ENCODE measurements at places on chromosomes 3 and 15.

- DNase-seq, result no peak
These were observed 173.3 kb upstream of the SNTN start for GRCh38 chr3:63478990-63479660.

DNA sequence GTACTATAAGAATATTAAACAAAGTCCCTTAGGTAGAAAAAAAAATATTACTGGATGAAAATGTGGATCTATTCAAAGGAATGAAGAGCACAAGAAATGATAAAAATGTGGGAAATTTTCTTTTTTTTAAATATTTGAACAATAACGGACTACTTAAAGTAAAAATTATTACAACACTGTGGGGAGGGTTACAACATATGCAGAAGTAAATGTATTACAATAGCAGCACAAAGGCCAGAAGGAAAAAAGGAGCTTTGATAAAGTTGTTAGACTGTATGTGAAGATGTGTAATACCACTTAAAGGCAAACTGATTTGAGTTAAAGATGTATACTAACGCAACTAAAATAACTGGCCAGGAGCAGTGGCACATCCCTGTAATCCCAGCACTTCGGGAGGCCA lies 427.1 kb downstream of the SHQ1 start:
- no peak for DNase-seq

DNA sequence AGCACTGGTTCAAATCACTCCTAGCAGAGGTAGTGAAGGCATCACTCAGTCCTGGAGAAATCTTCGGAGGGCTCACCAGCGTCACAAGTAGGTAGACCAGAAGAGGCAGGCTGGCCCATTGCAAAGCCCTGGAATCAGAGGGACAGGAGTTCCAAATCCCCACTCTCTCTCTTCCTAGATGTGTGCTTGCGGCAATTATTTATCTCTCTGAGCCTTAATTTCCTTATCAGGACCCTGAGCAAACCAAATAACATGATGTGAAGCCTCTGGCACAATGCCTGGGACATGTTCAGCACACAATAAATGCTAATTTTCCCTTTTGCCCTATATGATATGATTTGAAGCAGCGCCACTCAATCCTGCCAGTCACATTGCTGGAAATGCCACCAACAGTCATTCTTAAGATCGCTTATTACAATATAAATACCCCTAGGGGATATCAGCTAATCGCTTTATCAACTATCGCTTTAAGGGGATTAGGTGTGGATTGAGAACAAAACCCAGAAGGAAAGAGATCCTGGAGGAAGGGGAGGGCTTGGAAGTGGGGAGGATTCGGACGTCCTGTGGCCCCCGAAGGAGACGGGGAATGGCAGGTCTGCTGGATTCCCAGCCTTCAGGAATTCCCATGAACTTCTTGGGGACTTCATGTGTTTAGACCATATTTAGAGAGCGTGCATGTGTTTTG lies 59.5 kb upstream of the TSEN2 start:
- DNase-seq, result no peak

DNA sequence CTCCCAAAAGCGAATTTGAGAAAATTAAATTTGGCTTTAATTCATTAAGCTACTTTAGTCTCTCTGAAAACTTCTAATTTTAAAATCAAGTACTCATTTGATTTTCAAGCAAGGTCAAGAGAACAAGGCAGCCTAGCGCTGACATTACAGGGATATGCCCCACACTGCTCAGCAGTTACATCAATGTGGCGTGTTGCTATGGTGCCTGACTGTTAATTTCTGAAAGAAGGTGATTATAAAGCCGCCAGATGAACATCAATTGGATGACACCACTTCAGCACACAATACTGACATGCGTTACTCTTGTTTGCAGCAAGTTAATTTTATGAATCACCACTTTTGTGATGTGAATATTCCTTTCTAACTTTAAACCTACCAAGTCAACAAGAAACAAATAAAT lies 284.4 kb downstream of the FOXP1 start:
- no peak for DNase-seq

- DNase-seq, result no peak
These were observed 21.2 kb downstream of the TFG start for GRCh38 chr3:100730524-100730923.

- DNase-seq, result no peak
These were observed 4.1 kb downstream of the GAP43 start for GRCh38 chr3:115627180-115628074.

DNA sequence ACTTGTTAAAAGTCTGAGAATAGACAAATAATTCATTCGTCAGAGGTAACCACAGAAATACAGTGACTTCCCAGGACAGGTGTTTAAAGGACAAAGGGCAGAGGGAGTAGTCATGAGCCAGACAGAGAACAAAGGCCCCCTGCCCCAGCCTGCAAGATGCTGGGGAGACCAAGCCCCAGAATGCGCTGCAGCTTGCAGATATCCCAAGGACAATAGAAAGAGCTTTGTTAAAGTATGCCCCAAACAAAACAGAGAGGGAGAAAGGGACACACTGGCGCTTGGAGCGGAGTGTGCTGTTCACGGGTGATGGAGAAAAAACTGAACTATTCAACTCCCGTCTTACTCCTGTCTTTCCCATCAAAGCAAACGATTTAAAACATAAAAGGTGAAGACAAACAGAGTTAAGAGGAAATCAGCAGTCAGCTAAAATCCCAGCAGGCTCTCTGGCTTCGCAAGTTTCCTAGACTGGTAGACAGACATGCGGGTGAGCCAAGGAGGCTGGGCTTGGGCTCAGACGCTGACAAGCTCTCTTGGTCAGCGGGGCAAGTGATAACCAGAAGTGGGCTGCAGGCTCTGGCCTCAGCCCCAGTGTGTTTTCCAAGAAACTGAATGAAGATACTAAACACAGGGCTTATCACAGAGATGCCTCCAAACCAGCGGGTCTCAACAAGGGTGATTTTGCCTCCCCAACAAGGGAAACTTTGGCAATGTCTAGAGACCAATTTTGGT lies 130.1 kb downstream of the UACA start:
- no peak for DNase-seq

DNA sequence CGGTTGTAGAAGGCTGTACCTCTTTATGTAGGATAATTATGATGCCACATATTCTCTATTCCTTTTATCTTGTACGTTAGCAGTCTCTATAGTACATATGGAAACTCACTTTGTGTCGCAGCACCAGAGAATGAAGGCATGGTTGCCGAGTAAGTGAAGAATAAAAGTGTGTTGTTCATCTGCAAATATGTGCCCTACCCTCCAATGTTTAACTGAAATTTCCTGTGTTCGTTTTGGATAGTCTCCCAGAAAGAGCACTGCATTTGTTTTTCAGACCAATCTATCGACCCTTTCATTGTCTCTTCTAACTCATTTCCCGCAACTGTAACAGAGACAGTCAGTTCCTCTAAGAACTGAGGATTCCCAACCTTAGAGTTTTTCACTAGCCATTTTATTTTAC lies 592.8 kb downstream of the TUSC7 start:
- DNase-seq, result no peak

DNA sequence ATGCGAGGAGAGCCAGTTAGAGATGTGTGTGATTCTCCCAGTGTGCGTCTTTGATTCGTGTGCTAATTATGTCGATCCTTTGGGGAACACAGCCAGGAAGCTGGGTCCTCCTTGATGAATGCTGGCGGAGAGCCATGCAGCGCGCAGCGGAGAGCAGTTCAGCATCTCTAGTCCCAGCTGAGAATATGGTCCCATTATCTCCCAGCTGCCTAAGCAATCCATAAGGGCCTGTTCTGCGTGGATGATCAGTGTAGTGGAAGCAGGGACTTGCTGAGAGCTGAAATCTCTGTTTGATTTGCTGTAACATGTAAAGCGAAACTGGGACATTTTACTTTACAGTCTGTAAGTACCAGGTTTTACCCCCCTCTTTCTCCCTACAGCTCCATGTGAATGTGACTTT lies 412.7 kb downstream of the CNTN4 start:
- no peak for DNase-seq

DNA sequence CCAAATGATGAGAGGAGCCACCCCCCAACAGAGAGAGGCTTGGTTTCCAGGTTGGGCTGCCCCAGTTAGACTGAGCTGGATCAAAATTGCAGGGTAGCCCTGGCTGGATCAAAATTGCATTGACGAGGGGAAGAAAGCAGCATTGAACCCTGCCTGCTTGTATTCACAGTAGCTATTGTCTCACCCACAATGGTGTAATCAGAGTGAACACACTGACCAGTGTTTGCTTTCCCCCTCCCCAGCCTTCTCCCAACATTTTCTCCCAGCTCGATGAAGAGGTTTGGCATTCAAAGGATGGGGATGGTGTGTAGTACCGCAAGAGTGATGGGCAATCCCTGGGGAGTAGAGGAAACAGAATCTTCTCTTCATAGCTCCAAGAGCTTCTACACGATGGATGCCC lies 223.8 kb downstream of the ADAMTS9 start:
- DNase-seq, result no peak

DNA sequence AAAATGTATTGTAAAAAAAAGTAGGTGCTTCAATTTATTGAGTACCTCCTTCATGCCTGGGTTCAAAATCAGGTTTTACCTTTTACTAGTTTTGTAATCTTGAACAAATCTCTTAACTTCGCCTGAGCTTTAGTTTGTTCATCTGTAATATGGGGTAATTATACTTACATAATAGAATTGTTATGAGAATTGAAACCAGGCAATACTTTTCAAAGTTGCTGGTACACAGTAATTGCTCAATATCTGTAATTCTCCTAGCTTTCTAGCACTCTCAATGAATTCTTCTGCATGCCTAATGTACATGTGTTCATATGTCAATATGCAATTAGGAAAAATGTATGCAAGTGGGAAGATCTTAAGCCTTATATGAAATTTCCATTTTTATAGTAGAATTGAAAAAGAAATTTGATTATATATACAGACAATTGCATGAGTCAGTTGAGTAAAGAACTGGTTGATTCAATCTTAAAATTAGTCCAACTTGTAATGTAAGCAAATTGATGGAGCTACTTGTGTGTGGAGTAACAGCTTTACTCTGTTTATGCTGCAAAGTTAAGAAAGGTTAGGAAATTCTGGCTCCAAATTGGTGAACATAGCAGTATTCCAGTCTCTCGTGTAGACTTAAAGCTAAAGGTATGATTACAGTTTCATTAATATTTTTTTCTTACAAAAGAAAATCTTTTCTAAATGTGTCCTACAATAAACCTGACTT lies 4.1 kb downstream of the TNFSF10 start:
- DNase-seq, result no peak

- DNase-seq, result no peak
These were observed 20.1 kb upstream of the PLSCR5 start for GRCh38 chr3:146625186-146625775.

DNA sequence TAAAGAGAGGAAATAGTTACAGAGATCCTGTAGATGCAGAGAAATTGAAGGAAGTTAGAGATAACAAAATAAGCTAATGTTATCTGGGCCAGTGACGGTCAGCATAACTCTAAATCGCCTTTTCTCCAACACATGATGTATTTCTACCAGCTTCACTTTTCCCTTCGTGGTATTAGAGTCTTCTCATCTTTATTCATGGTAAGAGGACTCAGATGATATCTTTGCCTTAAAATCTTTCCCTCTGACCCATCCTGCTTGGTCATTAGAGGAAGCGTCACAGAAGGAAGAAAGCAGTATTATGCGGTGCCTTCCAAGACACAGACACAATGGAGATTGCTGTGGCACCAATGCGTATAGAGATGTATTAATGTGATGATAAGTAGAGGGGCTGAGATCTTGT lies 320.7 kb upstream of the GOLIM4 start:
- no peak for DNase-seq

DNA sequence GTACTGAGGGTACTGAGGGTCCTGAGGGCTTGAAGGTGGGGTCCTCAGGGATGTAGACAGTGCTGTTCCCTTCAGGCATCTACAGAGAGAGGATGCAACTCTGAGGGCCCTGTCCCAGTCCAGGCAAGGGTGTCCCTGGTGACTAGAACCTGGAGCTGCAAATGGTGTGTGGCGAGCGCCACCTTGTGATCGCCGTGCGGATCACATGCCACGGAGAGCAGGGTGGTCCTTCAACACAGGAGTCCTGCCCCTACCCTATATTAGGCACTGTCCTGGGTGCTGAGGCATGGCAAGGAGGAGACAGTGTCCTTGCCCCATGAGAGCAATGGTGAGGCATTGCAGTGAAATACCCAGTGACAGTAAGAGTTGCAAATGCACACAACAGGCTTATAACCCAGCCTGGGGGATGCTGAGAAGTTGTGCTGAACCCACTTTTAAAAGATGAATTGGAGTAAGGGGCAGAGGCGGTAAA lies 23.6 kb downstream of the RHCG start:
- DNase-seq, result peak; percentile 1

GRCh38 chr3:5918626-5919025 lies 731.1 kb downstream of the EDEM1 start:
- DNase-seq, result no peak

GRCh38 chr3:58581328-58582091 lies 4.3 kb upstream of the FAM107A start:
- DNase-seq, result no peak

DNA sequence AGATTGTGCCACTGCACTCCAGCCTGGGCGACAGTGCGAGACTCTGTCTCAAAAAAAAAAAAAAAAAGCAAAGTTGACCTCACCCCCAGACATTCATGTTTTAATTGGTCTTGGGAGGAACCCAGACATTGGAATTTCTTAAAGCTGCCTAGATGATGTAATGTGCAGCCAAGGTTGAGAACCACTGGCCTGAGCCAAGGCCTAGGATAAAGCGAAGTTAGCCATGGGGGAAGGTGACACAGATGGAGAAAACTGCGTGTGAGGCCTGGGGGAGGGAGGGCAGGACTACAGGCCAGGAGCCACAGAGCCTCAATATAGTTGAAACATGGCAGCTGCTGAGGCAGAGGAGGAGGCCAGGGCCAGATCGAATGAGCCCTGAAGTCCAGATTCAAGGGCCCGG lies 21.0 kb downstream of the GLB1 start:
- no peak for DNase-seq

- no peak for DNase-seq
These were observed 47.4 kb downstream of the MESD start for GRCh38 chr15:80942266-80942665.

- DNase-seq, result no peak
These were observed 238.0 kb downstream of the XXYLT1 start for GRCh38 chr3:195032955-195033354.

DNA sequence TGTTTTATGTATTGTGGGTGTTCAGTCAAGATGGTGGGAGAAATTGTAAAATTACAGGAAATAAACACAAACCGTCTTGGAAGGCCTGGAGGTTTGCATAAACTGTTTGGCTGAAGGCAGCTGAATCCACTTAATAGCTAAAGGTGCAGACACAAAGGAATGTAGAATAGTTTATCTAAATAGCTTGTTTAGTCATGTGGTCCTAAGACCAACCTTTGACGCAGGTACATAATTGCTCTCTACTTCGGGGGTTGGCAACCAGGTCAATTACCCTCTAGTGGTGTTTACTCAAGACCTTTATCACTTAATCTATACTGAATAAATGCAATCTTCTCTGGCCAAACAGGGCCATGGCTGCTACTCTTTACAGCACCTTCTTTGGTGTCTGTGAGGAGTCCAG lies 502.8 kb downstream of the IGSF11 start:
- DNase-seq, result no peak

Data from CD4-positive, alpha-beta T cell treated with Interleukin-15 for 4 hours (primary cell).